ENCODE measurements at places on chromosomes 4 and X. TPM values are rescaled to one million over a fixed set of nuclear protein-coding genes. Genes with fewer than 3 reads are reported as not detected.
A peak's percentile ranks its signal among the peaks of the same experiment; 100 is the strongest.

KCND1 gene
- 2.4 TPM for total RNA-seq

UBL4A gene
- 49.5 TPM for total RNA-seq

DNA sequence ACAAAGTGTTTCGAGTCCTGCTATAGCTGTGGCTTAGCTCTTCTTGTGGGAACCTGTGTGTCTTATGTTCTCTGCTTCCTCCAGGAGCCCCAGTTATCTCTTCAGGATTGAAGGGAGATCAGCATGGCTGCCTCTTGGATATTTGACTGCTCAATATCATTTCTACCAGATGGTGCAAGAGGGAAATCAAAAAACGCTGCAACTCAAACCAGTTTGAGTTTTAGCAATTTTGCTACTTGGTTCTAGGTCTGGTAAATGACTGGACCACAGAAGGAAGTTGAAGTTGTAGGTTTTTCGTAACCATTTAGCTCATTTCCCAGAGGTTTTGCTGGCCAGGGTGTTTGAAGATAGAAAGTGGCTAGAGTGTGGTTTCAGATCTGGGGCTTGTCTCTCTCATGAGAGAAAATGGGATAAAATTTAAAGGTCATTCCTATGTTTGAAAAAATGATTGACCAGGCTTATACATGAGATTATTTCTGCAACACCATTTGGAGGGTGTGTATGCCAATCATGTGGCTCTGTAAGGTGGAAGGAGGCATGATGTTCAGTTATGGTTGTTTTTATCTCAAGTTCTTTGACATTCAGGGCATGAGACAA is 210.4 kb downstream of the SPRY1 start:
- no peak for DNase-seq

- DNase-seq: peak; percentile 38
These were observed at the start of gene P2RY10 for GRCh38 chrX:78945186-78945912. P2RY10 (plus strand) TSS chrX:78945391; CDS start chrX:78960521, 15,130 bp downstream.

All from activated CD4-positive, alpha-beta memory T cell treated with anti-CD3 and anti-CD28 coated beads for 36 hours (primary cell).